ENCODE measurements at places on chromosomes 2 and 18.

- DNase-seq: no peak
These were observed 129.1 kb upstream of the DNMT3A start for GRCh38 chr2:25470806-25471205.

DNA sequence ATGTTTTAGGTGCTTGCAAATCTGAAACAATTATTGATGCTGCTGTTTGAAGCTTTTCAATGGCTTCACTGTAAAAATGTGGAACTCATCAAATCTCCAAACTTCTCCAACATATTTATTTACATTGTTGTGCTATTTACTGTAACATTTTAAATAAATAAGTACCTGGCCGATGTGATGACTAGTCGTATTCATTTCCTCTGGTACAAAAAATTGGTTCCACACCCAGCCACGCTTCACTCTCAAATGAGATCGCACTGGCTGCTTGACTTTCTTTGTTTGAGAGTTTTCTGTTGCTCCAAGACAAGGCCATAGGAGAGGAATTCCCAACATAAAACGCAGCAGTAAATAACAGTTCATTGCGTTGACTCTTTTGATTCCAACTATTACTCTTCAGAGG, 32.0 kb downstream of the CDH19 start:
- no peak for DNase-seq

GRCh38 chr2:24457696-24458386, 33.2 kb upstream of the NCOA1 start:
- DNase-seq: no peak

GRCh38 chr18:1604751-1605150, 700.1 kb downstream of the ADCYAP1 start:
- DNase-seq: no peak

- DNase-seq: no peak
These were observed 123.2 kb upstream of the TWIST2 start for GRCh38 chr2:238724728-238725127.

DNA sequence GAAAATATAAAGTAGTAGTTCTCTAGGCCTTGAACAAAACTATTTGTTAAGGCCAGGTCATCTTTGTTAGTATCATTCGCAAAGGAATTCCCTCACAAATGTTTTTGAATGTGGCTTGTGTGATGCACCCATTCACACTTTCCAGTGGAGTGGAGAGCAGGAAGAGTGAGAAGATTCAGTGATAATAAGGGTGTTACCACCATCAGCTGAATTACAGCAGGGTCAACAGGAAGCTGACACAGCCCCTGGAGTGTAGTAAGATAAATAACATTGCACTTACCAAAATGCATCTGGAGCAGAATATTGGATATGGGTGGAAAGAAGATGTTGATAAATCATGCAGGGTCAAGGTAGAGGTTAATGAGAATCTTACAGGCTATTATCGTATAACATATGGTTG, 231.0 kb downstream of the DSC3 start:
- DNase-seq: no peak

DNA sequence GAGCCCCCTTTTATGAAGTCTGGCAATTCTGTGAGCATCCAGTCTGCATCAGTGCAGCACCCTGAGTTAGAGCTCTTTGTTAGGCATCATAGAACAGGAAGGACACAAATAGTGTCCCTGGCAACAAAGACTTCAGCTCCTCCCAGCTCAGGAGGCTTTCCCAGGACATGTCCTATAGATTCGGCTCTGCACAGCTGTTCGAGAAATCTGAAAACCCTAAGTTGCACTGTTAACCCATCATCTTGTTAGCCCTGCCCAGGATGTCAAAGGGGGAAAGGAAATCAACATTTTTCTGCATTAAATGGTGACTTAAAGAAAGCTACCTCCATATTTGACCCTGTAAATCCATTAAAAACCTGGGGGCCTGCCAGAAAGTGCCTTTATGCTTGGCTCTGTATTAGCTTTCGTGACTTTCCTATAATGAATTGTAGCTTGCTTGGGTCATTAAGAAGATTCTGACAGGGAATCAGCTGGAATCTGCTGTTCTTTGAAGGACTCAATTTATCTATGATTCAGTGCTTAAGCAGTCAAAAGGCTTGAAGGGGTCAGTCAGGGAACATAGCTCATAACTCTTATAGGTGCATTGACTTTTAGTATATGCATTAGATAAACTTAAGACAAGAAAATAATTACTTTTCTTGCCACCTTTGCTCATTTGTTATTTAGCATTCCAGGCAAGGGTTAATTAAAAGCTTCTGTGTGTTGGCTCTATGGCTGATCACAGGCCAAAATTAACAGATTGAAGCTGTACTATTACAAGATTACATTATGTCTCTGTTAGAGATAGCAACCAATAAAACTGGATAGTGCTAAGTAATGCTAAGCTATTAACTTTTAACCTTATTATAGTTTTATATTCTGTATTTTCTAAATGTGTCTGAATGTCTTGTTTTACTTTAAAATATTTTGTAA, 20.6 kb downstream of the ERMN start:
- peak; percentile 73 for DNase-seq

DNA sequence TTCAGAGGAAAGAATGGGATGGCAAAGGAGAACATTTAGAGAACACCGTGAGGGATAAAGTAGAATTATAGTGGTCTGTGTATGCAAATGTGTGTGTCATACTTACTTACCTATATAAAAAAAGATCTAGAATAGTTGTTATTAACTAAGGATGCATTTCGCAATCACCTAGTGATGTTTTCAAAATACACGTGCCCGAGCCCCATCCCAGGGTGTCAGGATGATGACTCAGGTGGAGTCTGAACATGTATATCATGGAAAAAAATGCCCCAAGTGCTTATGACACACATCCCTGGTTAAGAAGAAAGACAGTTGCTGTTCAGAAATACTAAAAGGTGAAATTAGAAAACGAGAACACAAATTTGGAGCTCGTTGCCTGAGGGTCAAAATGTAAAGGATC, 109.0 kb downstream of the CERS6 start:
- peak; percentile 12 for DNase-seq

GRCh38 chr2:84959095-84959565, 11.8 kb upstream of the KCMF1 start:
- DNase-seq: peak; percentile 52

- DNase-seq: no peak
These were observed 34.3 kb upstream of the TXNDC2 start for GRCh38 chr18:9851511-9851910.

GRCh38 chr2:86274918-86275275, 62.5 kb downstream of the REEP1 start:
- DNase-seq: no peak

GRCh38 chr2:170711774-170712652, 3.1 kb upstream of the SP5 start:
- no peak for DNase-seq

DNA sequence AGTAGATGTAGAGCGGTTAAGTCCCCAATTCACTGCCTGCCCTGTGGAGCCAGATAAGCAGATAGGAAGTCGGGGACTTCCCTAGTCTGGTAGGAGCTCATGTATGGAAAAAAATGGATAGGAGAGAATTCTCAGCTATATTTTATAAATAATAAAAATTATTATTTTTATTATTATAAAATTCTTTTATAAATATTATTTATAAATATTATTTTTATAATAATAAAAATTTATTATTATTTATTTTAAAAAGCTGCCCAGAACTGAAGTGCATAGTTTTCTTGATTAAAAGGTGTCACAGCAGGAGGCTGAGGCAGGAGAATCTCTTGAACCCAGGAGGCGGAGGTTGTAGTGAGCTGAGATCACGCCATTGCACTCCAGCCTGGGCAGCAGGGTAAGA, 97.4 kb downstream of the ADAM23 start:
- no peak for DNase-seq

GRCh38 chr2:69926849-69927515, 12.1 kb downstream of the MXD1 start:
- no peak for DNase-seq

GRCh38 chr2:44168681-44169154, at the start of gene PPM1B:
TSS of gene PPM1B (plus strand) at chr2:44168875. CDS start at chr2:44201200, 32,325 bp downstream.
- DNase-seq: no peak

- DNase-seq: peak; percentile 94
These were observed 24.7 kb upstream of the NRP2 start for GRCh38 chr2:205657579-205657978.

GRCh38 chr2:127527001-127527804, 914 bp upstream of the IWS1 start:
- DNase-seq: no peak

DNA sequence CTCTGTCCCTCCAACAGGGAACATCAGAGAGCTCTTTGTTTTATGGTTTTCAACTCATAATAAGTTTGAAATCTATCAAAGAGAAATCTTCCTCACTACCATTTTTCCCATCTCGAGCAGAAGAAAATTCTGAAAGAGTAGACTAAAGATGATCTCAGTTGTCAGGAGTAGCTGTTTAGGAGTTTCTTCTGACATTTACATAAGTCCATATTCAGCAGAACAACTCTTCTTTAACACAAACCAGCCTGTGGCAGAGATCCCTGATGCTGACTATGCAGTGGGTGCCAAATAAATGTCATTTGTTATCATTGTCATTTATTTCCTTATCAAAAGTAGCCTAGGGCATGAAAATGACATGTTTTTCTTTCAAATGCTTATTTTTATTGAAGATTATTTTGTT, 380.7 kb downstream of the MBD2 start:
- DNase-seq: no peak

- peak; percentile 66 for DNase-seq
These were observed 45.2 kb upstream of the ST3GAL5 start for GRCh38 chr2:85933753-85934594.
